ENCODE measurements at places on chromosomes 6 and 20. TPM values are rescaled to one million over a fixed set of nuclear protein-coding genes. Genes with fewer than 3 reads are reported as not detected.

DNA sequence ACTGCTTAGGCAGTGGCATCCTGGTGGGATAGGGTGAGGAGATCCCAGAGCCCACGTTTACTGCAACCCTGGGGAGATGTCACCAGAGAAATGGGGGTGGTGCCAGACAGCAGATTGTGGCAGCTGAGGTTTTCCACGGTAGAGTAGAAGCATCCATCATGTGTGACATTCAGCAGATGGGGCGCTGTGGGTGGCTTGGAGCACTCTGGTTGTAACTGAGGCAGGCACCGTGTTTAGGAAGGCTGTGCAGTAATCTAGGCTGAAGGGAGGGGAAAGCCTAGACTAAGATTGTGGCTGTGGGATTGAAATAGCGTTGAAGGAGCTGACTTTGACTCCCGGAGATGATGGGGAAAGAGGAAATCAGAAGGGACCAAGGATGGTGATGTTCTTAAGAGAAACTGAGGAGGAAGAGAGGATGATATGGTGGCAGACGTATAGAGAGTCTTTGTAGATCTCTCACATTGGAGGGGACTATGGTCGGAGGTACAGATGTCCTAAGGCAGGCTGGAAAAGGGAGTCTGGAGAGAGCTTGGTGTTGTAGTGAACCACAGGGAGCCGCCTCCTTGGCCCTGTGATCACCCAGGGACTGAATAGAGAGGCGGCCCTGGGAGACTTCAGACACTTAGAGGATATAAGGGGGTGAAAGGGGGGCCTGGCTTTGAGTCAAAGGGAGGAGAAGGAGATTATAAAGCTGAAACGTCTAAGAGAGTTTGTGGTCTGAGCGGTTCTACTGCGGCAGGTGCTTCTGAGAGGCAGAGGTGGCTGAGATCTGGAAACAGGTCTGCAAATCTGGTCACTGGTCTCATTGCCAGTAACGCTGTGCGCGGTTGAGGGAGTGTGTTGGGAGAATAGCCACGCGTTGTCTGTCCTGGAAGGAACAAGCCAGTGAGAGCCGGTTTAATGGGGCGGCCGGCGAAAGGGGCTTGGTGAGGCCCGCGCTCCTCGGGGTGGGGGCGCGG, 792 bp upstream of the MICA start:
- peak; percentile 8 for ATAC-seq

GRCh38 chr20:21702553-21703470, 2.7 kb upstream of the PAX1 start:
- ATAC-seq = peak; percentile 54

DNA sequence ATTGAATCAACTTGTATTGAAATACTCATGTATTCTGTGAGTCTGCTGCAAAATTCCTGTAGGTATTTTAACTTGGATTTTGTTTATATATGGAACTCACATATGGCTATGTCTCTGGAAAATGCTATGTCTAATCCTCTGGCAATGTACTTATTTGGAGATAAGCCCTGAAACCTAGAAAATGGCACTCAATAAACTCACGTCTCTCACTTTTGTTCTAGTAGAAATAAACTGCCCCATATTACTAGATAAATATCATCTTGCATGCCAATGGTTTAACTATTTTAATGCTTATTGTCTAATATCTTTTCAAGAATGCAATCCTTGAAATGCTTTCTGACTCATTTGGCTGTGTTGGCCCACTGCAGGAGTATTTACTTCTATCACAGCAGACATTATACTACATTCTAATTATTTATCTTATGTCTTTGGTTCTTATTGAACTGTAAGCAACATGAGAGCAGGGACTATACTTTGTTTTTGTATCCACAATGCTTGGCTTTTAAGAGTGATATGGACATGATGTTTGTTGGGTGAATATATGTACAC, 292.2 kb upstream of the RSPO3 start:
- ATAC-seq = no peak

- ATAC-seq = no peak
Observed at GRCh38 chr20:45612314-45612713, 17.2 kb upstream of the WFDC10A start.

GRCh38 chr6:23199541-23199940, 630.2 kb downstream of the HDGFL1 start:
- ATAC-seq = no peak

- ATAC-seq = no peak
Observed at GRCh38 chr6:37321101-37321500, 32.7 kb upstream of the RNF8 start.

- peak; percentile 78 for ATAC-seq
Observed at GRCh38 chr6:85865420-85866369, 223.0 kb upstream of the SYNCRIP start.

GRCh38 chr6:14200047-14200446, 82.5 kb downstream of the CD83 start:
- ATAC-seq = no peak

GRCh38 chr6:96624957-96625356, 62.0 kb downstream of the FHL5 start:
- ATAC-seq = no peak

- ATAC-seq = no peak
Observed at GRCh38 chr6:159639721-159640120, 53.3 kb downstream of the SOD2 start.

- ATAC-seq = no peak
Observed at GRCh38 chr6:46898006-46898405, 23.7 kb downstream of the ADGRF5 start.

DNA sequence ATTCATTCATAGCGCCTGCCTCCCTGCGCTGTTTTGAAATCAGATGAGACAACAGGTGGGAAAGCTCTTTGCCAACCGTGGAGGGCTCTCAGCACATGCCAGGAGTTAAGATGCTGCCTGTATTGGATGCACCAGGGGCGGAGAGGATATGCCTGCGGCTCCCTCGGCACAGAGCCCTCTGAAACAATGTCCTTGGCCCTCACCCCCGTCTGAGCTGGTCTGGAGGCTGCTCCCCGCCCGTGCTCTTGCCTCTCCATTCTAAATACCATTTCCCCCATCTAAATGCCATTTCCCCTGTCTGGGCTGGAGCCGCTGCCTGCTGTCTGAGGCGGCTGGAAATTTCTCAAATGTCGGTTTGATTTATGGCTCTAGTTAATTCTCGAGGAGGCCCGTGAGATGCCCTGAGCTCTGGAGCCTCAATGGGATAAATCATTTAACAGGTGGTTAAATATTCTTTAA, 50.8 kb upstream of the MLN start:
- ATAC-seq = no peak

TBX18 gene
- 1.6 TPM for total RNA-seq

KCNK5 gene
- total RNA-seq = 5.1 TPM

BPIFB1 gene
- 8.3 TPM for total RNA-seq

DACT2 gene
- 0.44 TPM for total RNA-seq

FHL5 gene
- 1.8 TPM for total RNA-seq

LGSN gene
- total RNA-seq = not detected

AURKA gene
- total RNA-seq = 14.5 TPM

POU3F2 gene
- total RNA-seq = not detected

MRPL14 gene
- 47.4 TPM for total RNA-seq
